ENCODE measurements at places on chromosomes 4 and X.

DNA sequence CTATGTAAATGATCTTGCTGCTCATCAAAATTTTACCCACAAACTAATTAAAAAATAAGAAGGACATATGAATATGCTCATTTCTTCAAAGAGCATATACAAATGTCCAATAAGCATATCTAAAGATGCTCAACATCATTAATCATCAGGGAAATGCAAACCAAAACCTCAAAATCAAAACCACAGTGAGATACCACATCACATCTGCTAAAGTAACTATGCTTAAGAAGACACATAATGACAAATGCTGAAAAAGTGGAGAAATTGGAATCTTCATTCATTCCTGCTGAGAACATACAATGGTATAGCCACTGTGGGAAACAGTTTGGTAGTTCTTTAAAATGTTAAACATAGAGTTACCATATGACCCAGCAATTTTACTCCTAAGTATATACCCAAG lies 81.9 kb downstream of the AFF2 start:
- DNase-seq: no peak

DNA sequence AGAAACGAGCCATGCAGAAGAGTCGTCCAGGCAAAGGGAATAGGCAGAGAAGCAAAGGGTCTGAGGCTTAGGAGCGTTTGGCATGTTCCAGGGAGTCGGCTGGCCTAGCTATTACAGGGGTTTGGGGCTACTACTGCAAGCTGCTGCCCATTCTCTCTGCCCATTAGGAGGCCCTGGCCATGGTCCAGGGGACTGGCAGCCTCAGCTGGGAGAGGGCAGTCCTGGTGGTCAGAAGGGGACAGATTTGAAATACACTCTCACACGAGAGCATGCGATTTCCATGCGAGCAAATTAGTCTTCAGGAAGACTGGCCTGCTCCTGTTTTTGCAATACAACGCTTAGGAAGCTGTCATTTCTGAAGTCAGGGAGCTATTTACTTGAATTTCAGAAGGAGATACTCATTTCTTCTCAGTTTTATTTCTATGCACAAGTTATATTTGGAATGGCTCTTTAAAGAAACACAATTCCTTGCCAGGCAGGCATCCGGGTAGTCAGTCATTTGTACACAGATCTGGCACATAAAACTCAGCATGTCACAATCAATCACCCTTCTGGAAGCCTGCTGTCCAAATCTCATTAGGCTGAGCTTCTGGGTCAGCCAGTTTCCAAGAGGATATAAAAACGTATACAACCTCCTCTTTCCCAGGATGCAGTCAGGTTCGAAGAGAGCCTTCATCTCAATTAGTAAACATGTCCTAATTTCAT lies 27.0 kb downstream of the PROM1 start:
- DNase-seq: no peak

GRCh38 chr4:145195167-145195952 lies 15.0 kb upstream of the OTUD4 start:
- no peak for DNase-seq

DNA sequence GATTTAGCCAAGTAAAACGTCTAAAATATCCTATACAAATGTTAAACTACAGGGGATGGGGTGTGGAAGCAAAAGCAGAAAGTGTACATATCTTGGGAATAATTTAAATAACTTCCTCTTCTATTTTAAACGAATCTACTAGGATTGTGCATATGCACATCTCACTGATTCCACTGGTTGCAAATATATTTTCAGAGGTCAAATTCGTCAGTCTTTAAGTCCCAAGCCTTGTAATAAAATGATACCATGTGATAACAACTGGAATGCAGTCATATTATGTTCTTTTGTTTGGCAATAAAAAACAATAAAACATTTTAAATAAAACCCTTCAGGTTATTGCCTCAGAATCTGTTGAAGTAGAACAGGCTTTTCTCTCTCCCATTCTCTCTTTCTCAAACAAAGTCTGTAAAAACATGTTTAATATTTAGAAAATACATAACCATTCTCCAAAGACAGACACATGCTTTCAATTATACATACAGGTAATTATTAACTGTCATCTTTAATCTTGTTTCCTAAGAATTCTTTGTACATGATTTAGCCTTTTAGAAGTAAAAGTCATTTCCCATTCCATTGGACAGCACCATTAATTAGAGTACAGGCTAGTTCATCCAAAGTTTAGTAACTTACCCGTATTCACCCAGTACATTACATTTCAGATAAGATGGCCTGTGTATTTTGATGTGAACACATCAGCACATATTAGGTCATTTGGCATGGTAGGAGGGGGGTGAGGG lies 421.1 kb downstream of the PCDH7 start:
- DNase-seq: no peak

- DNase-seq: peak; percentile 18
Measured at GRCh38 chr4:70651864-70652506, 14.3 kb downstream of the JCHAIN start.

- DNase-seq: no peak
Measured at GRCh38 chr4:4386736-4387392, at the start of gene NSG1. NSG1 (plus strand) TSS chr4:4387102; CDS start chr4:4387630, 528 bp downstream.

- no peak for DNase-seq
Measured at GRCh38 chr4:118335324-118335723, 17.5 kb downstream of the PRSS12 start.

GRCh38 chrX:155028877-155029291 lies 2.2 kb downstream of the FUNDC2 start:
- DNase-seq: no peak

GRCh38 chr4:56330691-56331090 lies 56.6 kb downstream of the AASDH start:
- DNase-seq: no peak

DNA sequence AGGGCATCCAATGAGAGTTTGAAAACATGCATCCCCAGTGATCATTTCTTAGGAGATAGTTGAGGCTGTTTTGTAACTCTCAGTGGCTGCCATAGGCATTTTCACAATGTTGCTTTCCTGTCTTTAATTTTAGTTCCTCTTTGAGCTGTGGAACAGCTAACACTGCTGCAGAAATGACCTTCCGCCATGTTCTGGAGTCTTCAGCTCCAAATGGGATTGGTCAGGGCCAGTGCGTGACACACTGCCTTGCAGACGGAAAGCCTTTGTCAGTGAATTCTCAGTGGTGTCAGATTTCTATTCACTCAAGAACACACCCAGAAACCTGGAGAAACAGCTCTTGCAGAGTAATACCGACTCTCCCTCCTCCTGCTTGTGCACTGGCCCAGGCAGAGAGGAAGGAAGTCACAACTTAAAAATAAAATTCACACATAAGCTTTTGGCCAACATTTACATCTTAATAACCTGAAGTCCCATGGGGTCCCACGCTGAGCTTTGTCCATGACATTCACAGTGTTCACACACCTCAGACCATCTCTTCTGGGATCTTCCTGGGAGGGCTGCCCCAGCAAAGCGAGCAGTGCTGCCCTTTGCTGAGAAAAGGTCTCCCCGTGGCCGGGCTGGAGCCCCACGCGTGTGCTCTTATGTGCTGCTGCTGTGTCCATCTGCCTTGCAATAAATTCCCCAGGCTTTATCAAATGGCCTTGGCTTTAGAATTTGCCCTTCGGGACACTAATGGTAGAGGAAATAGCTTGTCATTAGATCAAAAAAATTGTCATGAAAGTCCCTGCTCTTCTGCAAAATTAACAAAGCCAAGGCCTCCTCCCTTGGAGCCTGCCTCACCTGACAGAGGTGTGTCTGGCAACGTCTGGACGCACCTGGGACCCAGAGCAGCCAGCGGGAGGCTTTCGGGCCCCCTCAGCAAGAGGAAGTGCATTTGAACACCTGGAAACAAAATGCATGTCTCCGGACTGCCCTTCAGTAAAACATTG lies 126.8 kb downstream of the IRF2 start:
- DNase-seq: peak; percentile 83

GRCh38 chr4:1296324-1297022 lies 6.8 kb downstream of the MAEA start:
- DNase-seq: no peak

- DNase-seq: no peak
Measured at GRCh38 chrX:68895341-68895755, 66.5 kb downstream of the EFNB1 start.

- DNase-seq: peak; percentile 78
Measured at GRCh38 chrX:23952984-23953907, 45.4 kb downstream of the CXorf58 start.

DNA sequence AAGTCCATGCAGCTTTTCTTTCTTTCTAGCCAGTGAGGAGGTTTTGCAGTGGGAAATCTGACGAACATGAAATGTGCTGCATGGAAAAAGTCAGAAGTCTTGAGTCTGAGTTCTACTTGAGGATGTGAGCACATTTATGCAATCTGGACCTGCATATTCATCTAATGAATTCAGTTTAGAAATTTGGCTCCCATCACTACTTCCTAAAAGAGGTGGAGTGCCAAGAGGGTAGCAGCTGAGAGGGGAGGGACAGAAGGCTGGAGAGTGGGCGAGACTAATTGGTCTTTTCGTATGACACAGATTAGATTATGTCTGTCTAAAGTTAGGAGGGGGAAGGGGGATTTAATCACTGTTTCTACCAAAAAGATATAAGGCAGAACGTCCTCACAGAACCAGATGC lies 535.9 kb downstream of the IQCM start:
- DNase-seq: no peak

- DNase-seq: no peak
Measured at GRCh38 chr4:52408471-52408870, 250.6 kb downstream of the USP46 start.

DNA sequence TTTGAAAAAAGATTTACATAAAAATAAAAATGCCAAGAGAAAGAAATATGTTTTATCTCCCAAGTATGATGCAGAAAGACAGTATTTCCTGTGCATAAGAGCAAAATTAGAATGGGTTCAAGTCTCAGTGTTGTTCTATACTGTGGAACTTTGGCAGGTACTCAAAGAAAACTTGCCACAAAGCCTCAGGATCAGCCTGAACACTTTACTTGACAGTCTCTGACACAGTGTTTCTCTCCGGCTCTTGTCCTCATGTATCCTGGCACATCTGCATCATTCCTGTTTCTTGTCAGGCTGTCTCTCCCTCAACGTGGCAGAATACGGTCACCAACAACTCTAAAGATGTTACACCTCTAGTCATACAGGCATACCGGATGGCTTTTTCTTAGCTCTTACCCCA lies 273.7 kb downstream of the ARHGAP24 start:
- no peak for DNase-seq

GRCh38 chr4:12071316-12071715 lies 642.6 kb upstream of the HS3ST1 start:
- DNase-seq: no peak

DNA sequence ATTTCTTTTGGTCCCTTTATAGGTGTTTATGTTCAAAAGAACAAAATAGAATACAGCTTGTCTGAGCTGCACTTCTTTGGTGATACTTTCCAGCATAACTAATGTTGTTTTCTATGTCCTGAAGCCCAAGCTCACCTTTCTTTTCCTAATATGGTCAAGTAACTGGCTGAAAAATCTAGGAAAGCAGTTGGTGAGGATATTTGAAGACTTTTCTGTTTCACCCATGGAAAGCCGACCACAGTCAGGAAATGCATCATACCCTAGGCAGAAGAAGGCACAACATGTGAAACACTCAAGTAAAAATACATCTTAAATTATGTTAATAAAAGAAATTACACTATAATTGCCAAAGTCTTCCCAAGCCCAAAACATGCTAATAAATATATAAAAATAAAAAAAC lies 337.0 kb downstream of the PDGFC start:
- DNase-seq: no peak

- DNase-seq: no peak
Measured at GRCh38 chr4:155624478-155624877, 42.2 kb upstream of the GUCY1A1 start.

- DNase-seq: no peak
Measured at GRCh38 chrX:129737916-129738315, 863 bp upstream of the XPNPEP2 start.

DNA sequence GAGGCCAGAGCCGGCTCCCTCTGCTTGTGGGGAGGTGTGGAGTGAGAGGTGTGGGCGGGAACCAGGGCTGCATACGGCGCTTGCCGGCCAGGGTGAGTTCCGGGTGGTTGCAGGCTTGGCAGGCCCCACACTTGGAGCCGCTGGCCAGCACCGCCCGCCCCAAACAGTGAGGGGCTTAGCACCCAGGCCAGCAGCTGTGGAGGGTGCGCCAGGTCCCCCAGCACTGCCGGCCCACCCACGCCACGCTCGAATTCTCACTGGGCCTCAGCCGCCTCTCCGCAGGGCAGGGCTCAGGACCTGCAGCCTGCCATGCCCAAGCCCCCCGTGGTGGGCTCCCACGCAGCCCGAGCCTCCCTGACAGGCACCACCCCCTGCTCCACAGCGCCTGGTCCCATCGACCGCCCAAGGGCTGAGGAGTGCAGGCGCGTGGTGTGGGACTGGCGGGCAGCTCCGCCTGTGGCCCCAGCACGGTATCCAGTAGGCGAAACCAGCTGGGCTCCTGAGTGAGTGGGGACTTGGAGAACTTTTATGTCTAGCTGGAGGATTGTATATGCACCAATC lies 275.3 kb downstream of the RAPGEF2 start:
- no peak for DNase-seq

DNA sequence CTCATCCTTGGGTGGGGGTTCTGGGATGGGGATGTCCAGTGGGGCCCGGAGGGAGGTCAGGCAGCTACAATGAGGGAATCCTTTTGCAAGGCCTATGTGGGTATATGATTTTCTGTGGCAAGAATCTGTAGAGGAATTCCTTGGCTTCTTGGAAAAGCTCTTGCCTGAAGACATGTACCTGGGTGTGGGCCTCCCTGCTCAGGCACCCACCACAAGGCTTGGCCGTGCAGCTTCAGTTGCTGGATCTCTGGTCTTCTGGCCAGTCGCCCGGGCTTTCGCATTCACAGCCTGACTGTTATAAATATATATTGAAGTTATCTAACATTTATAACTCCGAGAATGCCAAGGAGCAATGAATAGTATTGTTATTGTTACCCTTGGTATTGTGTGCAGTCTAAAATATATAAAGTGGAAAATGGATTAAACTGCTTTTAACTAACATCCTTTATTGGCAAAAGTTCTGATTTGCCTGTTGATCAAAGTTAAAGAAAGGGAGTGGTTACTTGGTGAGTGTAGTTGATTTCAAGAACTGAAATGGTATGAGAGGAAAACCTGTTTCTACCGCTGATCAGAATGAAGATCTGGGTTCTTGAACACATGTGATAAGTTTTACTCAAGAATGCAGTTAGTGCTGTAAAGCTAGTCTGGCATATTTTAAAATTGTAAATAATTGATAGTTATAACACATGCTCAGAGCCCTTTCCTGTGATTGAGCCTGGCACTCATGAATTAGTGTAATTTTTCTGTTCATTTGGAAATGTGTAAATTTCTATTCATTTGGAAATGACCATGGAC lies 36.0 kb downstream of the PTTG2 start:
- no peak for DNase-seq

- DNase-seq: no peak
Measured at GRCh38 chr4:82528074-82528473, 33.7 kb downstream of the TMEM150C start.

- peak; percentile 80 for DNase-seq
Measured at GRCh38 chr4:152996111-152996571, 60.0 kb downstream of the FHDC1 start.

GRCh38 chr4:108361446-108361820 lies 192.7 kb upstream of the LEF1 start:
- DNase-seq: no peak

DNA sequence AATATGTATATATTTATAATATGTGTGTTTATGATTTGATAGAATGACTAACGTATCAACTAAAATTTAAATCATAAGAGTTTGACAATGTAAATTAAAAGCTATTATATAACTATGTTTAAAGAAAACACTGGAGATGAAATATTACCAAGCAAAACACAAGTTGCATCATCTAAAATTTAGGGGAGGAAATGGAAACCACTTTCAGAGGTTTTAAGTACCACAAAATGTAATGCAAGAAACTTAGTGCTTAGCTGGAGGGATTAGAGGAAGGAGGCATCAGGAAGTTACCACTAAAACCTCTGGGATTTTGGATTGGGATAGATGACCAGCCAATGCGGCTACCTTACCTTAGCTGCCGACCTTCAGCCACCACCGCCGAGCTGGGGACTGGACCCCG lies 1192.1 kb upstream of the PRKX start:
- no peak for DNase-seq

Measured in ELF-1 (cell line).